Natural killer cell treated with Interleukin-12 subunit alpha and Interleukin-12 subunit beta and Interleukin-15 and Interleukin-18, amount 100 ng/mL, for 72 hours (primary cell): ENCODE measurements at places on chromosomes 2 and 18.
A peak's percentile ranks its signal among the peaks of the same experiment; 100 is the strongest.

DNA sequence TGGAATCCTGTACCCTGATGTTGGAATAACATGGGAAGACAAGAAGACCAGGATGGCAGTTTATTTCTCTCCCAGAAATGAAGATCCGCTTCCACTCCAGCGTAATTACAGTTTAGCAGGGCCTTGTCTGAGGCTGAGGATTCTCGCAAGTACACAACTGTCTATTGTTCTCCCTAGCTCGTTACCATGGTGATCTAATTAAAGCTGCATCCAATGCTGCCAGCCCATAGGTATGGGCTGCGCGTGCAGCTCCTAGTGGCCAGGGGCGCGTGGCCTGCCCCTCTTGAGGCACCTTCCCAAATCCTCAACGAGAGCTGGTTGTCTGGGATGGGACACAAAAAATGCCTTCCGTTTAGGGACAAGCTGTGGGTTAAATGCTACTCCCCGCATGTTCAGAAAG is 344.9 kb downstream of the CYRIA start:
- peaks cover 3% of the 10 kb centered on the region for H3K27me3 ChIP-seq
- peaks cover 4% of the 10 kb centered on the region for H3K4me1 ChIP-seq

DNA sequence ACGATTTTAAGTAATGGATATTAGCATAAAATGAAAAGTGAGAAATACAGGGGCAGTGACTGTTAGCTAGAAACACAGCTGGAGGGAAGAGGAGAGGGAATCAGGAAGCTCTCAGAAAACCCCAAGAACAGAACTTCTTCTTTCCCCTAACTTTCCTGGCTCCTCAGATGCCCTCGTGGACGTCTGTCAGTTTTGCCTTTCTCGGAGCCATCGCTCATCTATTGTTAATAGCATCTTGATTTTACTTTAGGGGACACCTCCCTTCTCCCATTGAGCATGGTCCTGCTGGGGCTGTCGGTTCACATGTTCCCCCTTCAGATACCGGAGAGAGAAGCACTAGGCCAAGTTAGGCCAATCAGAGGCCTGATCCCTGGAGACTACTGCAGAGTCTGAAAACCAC is 2.3 kb upstream of the PLEK start:
- H3K27ac ChIP-seq = peak overlapping the region; percentile 99
- peaks cover 16% of the 10 kb centered on the region for H3K36me3 ChIP-seq
- H3K4me1 ChIP-seq = peaks cover 47% of the 10 kb centered on the region
- H3K4me3 ChIP-seq = peak overlapping the region; percentile 98

DNA sequence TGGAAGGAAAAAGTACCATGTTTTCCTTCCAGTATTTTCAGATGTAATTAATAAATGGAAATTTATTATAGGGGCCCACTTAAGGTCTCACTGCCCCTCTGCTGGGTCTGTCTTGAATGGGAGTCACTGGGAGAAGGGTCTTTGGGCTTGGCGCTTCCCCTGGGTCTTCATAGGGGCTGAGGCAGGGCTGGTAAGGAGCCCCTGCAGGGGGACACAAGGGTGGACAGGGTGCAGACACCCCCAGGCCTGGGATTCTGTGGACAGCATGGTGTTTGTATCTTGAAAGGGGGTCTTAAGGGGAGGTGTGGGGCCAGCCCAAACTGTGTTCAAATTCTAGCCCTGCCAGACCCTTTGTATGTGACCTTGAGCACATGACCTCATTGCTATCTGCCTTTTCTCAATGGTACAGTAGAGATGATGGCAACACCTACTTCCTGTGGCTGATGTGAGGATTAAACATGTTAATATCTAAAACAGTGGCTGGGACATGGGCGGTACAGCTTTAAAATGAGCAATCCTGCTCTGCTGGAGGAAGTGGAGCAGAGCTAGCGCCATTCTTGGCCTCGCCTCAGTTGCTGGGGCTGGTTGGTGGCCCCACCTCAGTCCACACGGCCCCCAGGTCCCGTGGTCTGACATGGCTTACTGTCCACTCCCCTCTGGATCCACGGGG is 71.6 kb downstream of the GNAL start:
- H3K4me1 ChIP-seq = peaks cover 8% of the 10 kb centered on the region
- H3K4me3 ChIP-seq = no peak overlapping the region
- H3K27me3 ChIP-seq = peaks cover 7% of the 10 kb centered on the region
- peak overlapping the region; percentile 50 for H3K27ac ChIP-seq
- no peak for DNase-seq

DNA sequence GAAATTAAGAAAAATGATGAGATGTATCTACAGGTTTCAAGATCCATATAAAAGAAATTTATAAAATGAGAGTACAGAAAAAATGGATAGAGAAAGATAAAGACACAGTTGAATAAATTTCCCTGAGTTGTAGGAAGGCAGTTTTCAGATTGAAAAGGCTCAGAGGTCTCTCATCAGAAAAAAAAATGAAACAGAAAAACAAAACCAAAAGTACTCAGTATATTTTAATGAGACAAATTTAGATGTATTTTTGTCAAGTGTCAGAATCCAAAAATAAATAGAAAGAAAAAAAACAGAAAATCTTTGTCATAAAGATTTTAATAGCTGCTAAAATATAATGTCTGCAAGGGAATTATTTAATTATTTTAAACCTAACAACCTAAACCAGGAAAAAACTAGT is 520.5 kb downstream of the KCNJ3 start:
- no peak overlapping the region for H3K27ac ChIP-seq
- no peaks in the 10 kb centered on the region for H3K27me3 ChIP-seq
- no peaks in the 10 kb centered on the region for H3K4me1 ChIP-seq
- H3K4me3 ChIP-seq = no peak overlapping the region
- DNase-seq = no peak

- no peaks in the 10 kb centered on the region for H3K27me3 ChIP-seq
- no peak overlapping the region for H3K4me3 ChIP-seq
- H3K36me3 ChIP-seq = no peaks in the 10 kb centered on the region
- no peak for DNase-seq
- H3K4me1 ChIP-seq = no peaks in the 10 kb centered on the region
Observed at GRCh38 chr2:55364189-55365055, 55.2 kb downstream of the CCDC88A start.

DNA sequence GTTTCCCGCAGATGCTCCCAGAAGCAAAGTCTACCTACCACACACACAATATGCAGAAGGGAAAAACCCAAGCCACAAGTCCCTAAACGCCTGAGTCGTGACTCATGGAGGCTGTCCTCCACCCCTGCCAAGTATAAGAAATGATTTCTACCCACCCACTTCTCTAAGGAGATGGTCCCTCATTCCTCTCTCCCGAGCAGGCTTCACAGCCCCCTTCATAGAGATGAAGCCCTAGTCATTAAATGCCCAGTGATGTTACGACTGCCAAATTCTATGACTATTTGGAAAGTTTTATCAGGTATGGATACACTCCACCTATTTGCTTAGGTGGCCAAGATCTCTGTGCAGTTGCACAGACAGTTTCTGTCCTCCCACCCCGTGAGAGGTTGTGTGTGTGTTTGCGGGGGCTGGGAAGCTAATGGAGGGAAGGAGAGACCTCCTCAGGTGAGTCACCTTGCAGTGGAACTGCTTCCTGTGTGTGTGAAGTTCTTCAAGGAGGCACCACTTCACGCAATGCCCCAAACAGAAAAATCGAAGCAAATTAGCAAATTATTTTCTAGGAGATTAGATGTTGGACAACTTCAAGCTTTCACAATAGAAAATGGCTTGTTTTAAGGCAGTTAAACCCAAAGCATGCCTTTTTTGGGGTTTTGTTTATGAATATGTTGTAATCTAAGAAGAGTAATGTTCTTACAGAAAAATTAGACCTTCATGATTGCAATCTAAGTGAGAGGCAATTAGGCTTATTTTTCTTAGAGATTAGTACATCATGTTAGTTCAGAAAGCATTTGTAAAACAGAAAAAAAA is 175.2 kb downstream of the TGIF1 start:
- no peaks in the 10 kb centered on the region for H3K27me3 ChIP-seq
- peaks cover 17% of the 10 kb centered on the region for H3K4me1 ChIP-seq
- H3K4me3 ChIP-seq = peak overlapping the region; percentile 73
- DNase-seq = peak; percentile 78

GRCh38 chr2:240813231-240813921 is 6.6 kb downstream of the KIF1A start:
- H3K27me3 ChIP-seq = peaks cover 14% of the 10 kb centered on the region
- no peak for DNase-seq
- H3K27ac ChIP-seq = no peak overlapping the region
- H3K4me1 ChIP-seq = peaks cover 4% of the 10 kb centered on the region
- H3K4me3 ChIP-seq = no peak overlapping the region

- peaks cover 8% of the 10 kb centered on the region for H3K4me1 ChIP-seq
- H3K27me3 ChIP-seq = peaks cover 5% of the 10 kb centered on the region
- no peak overlapping the region for H3K27ac ChIP-seq
- peak; percentile 62 for DNase-seq
- H3K36me3 ChIP-seq = no peaks in the 10 kb centered on the region
- H3K4me3 ChIP-seq = no peak overlapping the region
Observed at GRCh38 chr2:102592601-102593000, 26.8 kb upstream of the SLC9A2 start.

DNA sequence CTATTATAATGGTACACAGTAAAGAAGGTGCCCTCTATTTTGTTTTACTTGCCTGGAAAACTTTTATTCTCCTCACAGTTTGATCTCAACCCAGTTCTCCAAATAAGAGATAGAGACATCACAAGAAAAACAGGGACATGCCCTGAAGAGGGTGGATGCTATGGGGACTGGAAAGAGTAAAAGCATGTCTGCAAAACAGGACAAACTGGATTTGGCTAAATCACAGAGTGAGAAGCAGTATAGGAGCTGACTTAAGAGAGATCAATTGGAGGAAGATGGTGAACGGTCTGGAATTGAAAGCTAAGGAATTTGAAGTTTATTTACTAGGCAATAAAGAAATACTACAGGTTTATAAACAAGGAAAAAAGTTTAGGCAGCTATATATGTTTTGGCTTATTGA is 33.0 kb downstream of the SP140L start:
- DNase-seq = no peak
- no peak overlapping the region for H3K4me3 ChIP-seq
- peaks cover 30% of the 10 kb centered on the region for H3K4me1 ChIP-seq
- H3K27me3 ChIP-seq = no peaks in the 10 kb centered on the region
- no peak overlapping the region for H3K27ac ChIP-seq

DNA sequence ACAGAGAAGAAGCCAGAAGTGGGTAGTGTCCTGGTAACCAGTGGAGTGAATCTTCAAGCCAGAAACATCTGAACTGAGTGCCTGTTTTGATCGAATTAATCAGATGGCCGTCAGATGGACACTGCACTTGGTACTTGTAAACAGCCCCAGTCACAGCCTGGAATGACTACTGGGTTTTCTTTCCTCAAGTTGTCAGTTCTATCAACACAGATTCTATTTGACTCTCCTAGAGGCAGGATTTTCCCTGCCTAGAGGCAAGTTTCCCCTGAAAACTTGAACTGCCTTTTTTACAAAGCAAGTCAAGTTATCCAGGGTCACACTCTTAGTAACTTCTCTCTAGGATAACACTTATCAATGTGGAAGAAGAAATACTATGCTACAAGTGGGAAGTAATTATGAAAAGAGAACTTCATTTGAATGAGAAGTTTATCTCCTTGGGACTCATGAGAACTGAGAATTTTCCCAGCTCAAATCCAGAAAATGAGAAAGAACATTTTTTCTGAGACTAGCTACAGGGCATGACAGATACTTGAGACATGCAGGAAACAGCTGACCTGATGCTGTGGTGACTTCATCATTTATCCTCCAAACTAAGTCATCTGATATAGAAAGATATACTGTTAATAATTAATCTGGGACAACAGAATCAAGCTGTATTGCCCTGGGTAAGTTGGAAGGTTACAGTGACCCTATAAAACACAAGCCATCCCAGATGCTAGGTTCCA is 36.0 kb downstream of the SULT1C2 start:
- no peak for DNase-seq
- no peaks in the 10 kb centered on the region for H3K36me3 ChIP-seq
- H3K27me3 ChIP-seq = peaks cover 14% of the 10 kb centered on the region
- no peak overlapping the region for H3K27ac ChIP-seq
- no peaks in the 10 kb centered on the region for H3K4me1 ChIP-seq
- no peak overlapping the region for H3K4me3 ChIP-seq

GRCh38 chr2:207724113-207724512 is 12.7 kb downstream of the CCNYL1 start:
- H3K4me3 ChIP-seq = no peak overlapping the region
- H3K4me1 ChIP-seq = peaks cover 13% of the 10 kb centered on the region
- H3K36me3 ChIP-seq = no peaks in the 10 kb centered on the region
- DNase-seq = no peak
- H3K27me3 ChIP-seq = no peaks in the 10 kb centered on the region
- no peak overlapping the region for H3K27ac ChIP-seq
